ENCODE measurements at places on chromosomes 6 and 20.

- DNase-seq, result no peak
These were observed 19.9 kb downstream of the FOXO3 start for GRCh38 chr6:108580646-108581045.

DNA sequence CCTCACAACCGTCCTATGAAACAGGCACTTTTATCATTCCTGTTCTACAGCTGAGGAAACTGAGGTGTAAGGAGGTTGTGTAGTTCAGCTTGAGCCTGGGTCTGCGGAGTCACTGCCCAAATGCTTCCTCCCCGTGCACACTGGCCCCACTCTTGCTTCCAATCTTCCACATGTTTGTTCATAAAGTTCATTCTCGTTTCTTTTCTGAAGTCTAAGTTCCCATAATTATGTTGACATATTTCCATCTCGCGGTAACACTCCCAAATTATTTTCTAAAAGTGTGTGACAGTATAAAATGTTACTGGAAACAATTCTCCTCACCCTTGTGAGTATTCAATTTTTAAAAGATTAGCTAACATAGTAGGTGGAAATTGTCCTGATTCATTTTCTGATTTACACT lies 106.9 kb downstream of the SLC22A3 start:
- no peak for DNase-seq

- DNase-seq, result peak; percentile 70
These were observed 89.7 kb downstream of the INSM1 start for GRCh38 chr20:20457392-20458126.

- DNase-seq, result no peak
These were observed 24.8 kb downstream of the PHF20 start for GRCh38 chr20:35796571-35796970.

DNA sequence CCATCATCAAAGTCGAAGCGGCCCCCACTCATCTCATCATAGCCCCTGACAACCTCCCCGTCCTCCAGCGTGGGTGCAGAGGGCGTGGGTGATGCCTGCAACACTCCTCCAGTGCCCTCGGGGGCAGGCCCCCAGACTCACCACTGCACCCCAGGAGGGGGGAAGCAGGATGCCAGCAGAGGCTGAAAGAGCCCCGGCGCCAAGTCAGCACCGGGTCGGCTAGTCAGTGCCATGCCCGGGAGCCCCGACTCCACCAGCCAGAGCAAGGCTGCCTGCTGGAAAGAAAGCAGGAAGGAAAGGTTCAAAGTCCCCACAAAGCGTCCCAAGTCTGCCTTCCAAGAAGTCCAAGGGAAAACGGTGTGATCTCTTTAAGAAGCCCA lies 324 bp downstream of the JPH2 start:
- no peak for DNase-seq

- no peak for DNase-seq
These were observed 1.9 kb downstream of the VWA7 start for GRCh38 chr6:31775184-31775583.

- DNase-seq, result no peak
These were observed 133.6 kb downstream of the CDH26 start for GRCh38 chr20:60091861-60092260.

- DNase-seq, result no peak
These were observed 309.4 kb upstream of the MAN1A1 start for GRCh38 chr6:119658917-119659316.

DNA sequence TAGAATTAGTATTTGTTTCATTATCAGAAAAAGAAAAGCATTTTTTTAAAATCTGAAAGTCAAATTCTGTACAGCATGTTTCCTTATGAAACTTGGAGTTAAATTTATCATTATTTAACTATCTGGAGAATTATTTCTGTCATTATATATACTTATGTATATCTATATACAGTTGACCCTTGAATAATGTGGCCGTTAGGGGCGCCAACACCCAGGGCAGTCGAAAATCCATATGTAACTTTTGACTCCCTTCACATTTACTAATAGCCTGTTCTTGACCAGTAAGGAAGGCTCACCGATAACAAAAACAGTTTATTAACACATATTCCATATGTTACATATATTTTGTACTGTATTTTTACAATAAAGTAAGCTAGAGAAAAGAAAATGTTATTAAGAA lies 341.2 kb downstream of the ADGRB3 start:
- no peak for DNase-seq

DNA sequence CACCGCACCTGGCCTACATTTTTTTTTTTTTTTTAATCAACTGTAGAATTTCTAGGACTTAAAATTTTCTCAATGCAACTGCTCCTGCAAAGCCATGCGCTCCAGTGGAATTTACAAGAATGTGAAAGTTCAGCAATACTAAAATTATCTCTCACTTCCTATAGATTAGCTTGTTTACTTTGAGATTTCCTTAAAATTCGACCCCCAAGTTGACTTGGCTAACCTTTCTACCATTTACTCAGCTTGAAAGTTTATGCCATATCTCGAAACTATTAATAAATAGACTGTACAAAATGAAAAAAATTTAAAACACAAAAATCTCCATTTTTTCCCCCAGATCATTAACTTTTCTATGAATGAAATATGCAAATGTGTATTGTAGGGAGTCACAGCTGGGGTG lies 64.3 kb downstream of the ZBTB2 start:
- no peak for DNase-seq

DNA sequence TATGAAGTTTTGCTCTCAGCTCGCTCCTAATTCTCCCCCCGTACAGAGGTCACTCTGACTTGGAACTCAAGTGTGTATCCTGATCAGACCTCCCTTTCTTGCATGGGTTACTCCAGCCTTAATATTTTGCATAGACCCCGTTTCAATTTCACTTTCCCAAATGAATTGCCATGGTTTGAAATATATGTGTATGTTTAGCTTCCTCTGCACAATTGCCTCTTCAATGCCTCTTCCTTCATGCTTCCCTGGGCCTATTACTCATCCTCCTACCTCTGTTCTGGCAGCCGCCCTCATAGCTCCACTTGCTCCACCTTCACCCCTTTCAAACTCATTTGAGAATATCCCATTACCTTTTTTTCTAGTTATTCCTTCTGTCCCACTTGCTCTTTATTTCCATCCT lies 90.0 kb upstream of the SAMD5 start:
- no peak for DNase-seq

GRCh38 chr6:142361779-142362750 lies 60.3 kb downstream of the ADGRG6 start:
- no peak for DNase-seq

GRCh38 chr6:136113736-136114173 lies 136.4 kb downstream of the MTFR2 start:
- peak; percentile 92 for DNase-seq

DNA sequence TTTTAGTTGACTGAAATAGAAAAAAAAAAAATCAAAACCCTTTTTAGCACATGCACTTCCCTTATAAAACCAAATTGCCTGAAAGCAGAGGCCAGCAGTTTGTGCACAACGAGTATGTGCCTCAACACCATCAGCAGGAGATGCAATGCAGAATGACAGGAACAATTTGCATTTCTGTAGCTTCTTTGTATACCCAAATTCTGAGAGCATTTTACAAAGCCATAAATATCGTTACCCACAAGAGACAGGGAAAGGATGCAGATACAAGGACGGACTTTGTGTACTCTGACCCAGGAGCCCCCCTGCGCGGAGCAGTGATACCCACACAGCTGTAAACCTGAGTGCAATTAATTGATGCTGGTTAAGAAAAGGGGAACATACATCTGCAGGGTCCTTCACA lies 285.6 kb downstream of the PRKN start:
- DNase-seq, result no peak

DNA sequence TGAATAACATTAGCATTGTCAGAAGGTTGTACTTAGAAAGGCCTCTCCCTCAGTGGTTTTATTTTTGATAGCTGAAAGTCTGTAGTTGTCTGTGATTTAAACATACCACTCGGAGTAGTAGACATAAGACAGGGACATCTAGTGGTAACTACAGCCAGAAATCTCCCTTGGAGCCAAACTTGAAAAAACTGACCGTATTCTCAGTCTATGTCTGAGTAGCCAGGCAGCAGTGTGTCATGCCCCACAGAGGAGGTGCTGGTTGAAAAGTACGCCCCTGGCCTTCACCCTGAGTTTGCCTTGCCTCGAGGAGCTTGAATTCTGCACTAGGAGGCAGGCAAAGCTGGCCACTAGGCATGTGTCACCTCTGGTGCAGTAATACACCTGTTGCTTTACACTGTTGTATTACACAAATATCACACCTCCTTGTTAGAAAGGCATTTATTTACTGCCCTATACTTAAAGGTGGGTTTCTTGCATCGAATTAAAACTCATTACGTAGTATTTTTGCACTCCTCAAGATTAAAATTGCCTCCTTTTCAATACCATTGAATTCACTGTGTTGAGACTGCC lies 20.8 kb downstream of the ZBTB2 start:
- no peak for DNase-seq
